ENCODE measurements at places on chromosomes 2 and 18.

- no peak for DNase-seq
Measured at GRCh38 chr2:109295781-109296117, 166.7 kb downstream of the SH3RF3 start.

GRCh38 chr2:98876741-98877140, 59.3 kb downstream of the CRACDL start:
- DNase-seq = no peak

DNA sequence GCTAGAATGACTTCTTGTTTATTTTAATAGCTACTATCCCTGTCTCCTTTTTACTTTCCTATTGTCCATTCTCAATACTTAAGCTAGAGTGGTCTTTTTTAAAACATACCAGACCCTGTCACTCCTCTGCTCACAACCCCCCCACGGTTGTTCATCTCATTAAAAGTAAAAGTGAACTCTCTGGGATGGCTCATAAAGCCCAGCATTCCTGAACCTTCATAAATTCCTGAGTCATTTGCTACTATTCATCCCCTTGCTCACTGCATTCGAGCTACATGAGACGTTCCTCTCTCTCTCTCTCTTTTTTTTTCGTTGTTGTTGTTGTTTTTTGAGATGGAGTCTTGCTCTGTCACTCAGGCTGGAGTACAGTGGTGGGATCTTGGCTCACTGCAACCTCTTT, 148.7 kb upstream of the DSEL start:
- no peak for DNase-seq

- DNase-seq = no peak
Measured at GRCh38 chr2:5991305-5991968, 299.3 kb downstream of the SOX11 start.

- no peak for DNase-seq
Measured at GRCh38 chr2:63699549-63699839, 110.7 kb downstream of the MDH1 start.

GRCh38 chr2:211877061-211877460, 661.5 kb downstream of the ERBB4 start:
- DNase-seq = no peak

DNA sequence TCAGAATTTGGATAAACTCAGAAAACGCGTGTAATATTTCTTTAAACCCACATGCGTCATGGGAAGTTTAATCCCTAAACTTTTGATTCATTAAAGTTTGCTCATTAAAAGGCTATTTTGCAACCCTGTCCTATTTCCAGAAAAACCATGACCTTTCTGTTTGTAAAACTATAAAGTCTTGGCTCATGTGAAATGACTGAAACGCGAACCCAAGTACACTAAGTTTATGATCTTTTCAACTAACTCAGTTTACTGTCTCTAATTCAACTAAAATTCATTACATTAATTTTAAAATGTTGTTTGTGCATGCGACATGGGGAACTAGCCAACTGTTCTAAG, 3.9 kb upstream of the RPL31 start:
- no peak for DNase-seq

DNA sequence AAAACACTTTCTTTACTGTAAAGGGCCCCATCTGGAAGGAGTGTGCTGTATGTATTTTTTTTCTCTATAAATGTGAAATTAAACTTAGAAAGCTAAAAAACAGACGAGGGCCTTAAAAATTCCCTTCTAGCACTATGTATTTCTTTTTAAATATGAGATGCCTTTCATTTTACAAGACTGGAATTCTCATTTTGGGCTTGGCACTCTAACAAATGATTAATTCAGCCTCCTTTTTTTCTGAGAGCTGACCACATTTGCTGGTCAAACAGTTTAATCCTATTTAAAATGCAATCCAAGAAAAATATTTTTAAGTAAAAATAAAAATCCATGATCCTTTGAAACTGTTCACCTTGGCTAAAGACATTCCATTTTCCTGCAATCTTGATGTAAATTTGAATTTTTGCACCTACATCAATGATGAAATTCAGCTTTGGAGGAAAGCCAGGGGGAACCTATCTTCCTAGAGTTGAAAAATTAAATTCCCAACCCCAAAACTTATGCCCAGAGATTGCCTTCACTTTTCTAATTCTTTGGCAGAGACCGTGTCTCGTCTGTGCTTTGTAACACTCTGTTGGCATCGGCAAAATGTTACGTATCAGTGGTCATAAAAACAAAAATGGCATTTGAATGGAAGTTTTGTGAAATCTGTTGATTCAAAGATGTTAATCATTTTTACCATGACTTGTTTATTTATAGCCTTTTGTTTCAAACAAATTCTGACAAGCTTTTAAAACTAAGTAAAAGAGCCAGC, 284.5 kb downstream of the ZNF521 start:
- DNase-seq = no peak

DNA sequence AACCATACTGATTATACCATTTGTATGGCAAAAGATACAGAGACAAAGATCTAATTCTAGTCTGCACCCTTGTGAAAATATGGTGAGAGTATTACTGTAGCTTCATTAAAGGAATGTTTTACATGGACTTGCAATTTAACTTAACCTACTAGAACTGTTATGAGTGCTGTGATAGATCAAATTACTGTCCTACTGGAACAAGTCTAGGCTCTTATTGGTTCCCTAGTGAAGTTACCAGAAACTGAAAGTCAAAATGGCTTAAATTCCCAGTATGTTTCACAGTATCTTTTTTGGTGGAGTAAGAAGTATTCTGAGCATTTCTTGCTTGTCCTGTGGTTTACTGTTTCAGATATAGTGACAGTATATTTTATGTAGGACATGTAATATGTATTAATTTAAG, 3.8 kb upstream of the TBR1 start:
- no peak for DNase-seq

Measured in inflammatory macrophage treated with lipopolysaccharide for 1 hour (primary cell).